Stimulated activated CD8-positive, alpha-beta memory T cell treated with anti-CD3 and anti-CD28 coated beads, Interleukin-7, amount 100 ng/mL, for 24 hours (primary cell): ENCODE measurements at places on chromosomes 1 and 21.

DNA sequence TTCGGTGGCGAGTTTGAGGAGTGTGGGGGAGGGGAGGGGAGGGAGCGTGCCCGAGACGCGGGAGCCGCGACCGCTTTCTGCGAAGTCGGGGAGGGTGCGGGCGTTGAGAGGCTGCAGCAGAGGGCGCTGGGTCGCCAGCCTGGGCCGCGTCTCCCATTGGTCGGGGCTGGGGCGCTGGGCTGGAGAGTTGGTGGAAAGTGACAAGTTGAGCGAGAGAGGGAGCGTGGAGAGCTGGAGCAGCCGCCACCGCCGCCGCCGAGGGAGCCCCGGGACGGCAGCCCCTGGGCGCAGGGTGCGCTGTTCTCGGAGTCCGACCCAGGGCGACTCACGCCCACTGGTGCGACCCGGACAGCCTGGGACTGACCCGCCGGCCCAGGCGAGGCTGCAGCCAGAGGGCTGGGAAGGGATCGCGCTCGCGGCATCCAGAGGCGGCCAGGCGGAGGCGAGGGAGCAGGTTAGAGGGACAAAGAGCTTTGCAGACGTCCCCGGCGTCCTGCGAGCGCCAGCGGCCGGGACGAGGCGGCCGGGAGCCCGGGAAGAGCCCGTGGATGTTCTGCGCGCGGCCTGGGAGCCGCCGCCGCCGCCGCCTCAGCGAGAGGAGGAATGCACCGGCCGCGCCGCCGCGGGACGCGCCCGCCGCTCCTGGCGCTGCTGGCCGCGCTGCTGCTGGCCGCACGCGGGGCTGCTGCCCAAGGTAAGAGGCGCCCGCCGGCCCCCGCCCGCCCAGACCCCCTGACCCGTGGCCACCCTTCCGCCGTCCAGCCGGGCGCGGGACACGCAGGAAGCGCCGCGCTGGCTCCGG lies at the start of gene ROR1:
Gene ROR1 (plus strand): TSS at position 203 of the 802 bp plus-strand sequence.
- DNase-seq = peak; percentile 11

GRCh38 chr1:241957692-241958494 lies at the start of gene BECN2:
BECN2 (plus strand) TSS chr1:241957767; CDS start chr1:241957767, 0 bp downstream.
- DNase-seq = no peak

DNA sequence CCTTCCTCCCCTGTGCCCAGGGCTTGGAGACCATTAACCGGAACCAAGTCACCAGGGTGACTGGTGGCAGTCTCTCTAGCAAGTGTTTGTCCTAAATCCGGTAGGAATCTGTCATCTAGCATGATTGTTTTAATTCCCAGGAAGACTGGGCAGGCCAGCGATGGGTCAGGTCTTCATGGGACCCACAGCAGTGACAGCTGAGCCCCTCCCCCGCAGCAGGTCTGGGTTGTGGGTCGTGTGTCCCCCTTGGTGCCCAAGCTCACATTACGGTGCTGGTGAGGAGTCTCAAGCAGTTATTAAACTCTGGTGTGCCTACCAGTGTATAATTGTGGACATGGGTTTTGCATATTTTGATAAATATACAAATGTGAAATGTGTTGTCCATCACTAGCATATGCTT lies 466.5 kb downstream of the MATN1 start:
- DNase-seq = no peak

- no peak for DNase-seq
These were observed 39.9 kb downstream of the PEX14 start for GRCh38 chr1:10514490-10515235.

- no peak for DNase-seq
These were observed 716 bp downstream of the CTBS start for GRCh38 chr1:84573481-84573966.

DNA sequence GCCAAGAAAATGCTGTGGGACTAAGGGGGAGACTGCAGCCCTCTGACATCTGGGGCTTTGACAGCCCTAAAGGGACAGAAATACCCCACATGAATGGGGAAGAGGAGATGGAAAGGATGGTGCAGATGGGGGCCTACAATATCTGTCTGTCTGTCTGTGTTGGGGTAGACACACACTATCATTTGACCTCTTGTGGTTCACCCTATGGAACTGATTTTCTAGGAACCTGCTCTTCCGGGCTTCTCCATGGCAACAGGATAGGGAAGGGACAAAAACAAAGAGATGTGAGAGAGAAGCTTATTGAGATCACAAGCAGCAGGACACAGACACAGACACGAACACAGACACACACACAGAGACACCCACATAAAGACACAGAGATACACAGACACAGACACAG lies 17.1 kb downstream of the KIF21B start:
- no peak for DNase-seq

DNA sequence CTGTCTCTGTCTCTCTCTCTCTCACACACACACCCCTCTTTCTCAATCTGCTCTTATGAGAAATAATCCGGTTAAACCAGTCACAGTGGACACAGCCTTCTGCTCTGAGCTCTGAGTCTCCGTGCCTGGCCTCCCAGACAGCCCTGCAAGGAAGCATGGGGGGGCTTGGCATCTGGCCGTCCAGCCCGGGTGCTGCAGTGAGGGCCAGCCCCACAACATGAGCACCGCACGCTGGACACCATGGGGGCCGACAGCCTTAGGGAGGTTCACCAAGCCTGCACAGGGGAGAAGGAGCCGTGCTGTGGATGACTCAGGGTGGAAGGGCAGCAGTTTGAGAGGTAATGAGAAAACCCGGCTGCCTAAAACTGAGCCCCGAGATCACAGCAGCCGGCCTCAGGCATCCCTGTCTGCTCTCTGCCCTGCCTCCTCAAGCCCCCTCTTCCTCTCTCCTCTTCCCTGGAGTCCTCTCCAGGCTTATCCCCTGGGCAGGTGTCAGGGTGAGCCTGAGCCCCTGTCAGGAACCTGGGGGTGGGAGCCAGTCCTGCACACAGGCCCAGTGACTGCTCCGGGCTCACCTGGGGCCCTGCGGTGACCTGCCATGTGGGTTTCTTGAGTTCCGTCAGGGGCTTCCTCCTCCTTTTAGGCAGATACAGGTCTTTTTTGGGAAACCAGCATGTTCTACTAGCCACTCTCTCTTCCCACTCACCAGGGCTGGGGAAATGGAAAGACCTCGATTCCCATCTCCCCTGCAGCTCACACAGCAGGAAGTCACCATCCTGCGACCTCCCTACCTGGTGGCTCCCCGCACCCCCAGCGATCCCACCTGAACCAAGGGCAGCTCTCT lies 92.8 kb downstream of the ITPKB start:
- DNase-seq = no peak

DNA sequence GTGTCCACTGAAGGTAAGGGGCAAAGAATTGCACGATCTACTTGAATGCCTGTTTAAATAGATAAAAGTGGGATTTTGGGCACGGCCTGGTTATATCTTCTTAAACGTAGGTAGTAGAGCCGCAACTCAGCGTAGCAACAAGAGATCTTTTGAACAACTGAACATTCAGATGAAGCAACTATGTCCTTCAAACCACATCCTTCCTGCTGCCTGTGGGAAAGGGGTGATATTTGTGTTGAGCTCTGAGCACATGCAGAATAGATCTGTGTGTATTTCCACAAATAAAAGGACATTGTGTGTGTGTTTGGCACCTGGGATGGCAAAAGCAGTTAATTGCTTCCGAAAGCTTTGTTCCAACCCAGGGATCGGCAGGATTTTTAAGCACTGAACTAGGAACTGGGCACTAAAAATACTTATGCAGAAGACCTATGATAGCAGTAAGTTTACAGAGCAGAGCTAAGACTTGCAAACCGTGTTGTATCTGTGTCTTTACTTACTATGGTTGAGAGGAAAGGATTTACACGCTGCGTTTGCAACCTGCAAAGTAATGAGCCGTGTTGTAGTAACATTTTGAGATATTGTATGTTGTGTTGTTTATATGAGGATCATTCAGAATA lies 333.4 kb downstream of the CHRM3 start:
- DNase-seq = no peak

- DNase-seq = no peak
These were observed 150.6 kb downstream of the GABPA start for GRCh38 chr21:25885405-25885804.

- no peak for DNase-seq
These were observed 7.2 kb downstream of the OBSCN start for GRCh38 chr1:228214921-228215662.

- DNase-seq = no peak
These were observed 170.0 kb downstream of the GRIK3 start for GRCh38 chr1:36864182-36864822.

- no peak for DNase-seq
These were observed 18.1 kb downstream of the PCSK9 start for GRCh38 chr1:55057270-55057955.

- no peak for DNase-seq
These were observed 46.7 kb downstream of the OLIG1 start for GRCh38 chr21:33116676-33117075.

GRCh38 chr1:226403201-226404034 lies 4.5 kb downstream of the PARP1 start:
- no peak for DNase-seq

- no peak for DNase-seq
These were observed 61.0 kb downstream of the TOR3A start for GRCh38 chr1:179142889-179143299.

GRCh38 chr1:11960715-11961114 lies 19.5 kb upstream of the MFN2 start:
- no peak for DNase-seq

DNA sequence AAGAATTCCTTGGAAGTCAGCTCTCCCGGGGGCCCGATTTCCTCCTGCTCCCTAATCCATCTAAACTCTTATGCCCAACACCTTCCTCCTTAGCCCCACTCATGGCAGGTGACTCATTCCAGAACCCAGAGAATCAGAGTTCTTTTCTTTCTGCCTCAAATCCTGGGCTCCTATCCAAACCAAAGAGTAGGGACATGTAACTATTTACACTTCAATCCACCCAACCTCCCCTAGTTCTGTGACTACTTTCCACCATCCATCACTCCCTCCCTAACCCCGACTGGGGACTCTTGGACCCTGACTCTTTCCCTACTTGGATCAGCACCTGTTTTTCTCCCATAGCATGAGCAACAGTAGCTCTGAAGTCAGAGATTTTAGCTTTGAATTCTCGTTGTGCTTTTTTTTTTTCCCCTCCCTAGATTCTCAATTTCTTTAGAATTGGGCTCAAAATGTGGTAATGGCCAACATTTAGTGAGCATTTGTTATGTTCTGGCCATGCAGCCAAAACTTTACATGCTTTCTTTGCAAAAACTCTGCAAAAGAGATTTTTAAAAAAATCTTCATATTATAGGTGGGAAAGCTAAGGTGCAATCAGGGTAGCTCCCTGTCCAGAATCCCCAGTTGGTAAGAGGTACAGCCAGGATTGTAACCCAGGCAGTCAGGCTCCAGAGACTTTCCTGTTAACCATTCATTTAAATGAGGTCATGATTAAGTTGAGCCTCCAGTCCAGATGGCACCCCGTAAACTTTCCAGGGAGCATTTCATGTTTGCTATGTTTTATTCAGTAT lies 7.5 kb upstream of the CYP4A11 start:
- DNase-seq = no peak

- no peak for DNase-seq
These were observed 38.4 kb downstream of the CDC42 start for GRCh38 chr1:22090867-22091266.

- DNase-seq = no peak
These were observed 58.7 kb upstream of the GADD45A start for GRCh38 chr1:67626090-67626860.

- DNase-seq = no peak
These were observed 39.3 kb downstream of the MAGI3 start for GRCh38 chr1:113429461-113430153.

DNA sequence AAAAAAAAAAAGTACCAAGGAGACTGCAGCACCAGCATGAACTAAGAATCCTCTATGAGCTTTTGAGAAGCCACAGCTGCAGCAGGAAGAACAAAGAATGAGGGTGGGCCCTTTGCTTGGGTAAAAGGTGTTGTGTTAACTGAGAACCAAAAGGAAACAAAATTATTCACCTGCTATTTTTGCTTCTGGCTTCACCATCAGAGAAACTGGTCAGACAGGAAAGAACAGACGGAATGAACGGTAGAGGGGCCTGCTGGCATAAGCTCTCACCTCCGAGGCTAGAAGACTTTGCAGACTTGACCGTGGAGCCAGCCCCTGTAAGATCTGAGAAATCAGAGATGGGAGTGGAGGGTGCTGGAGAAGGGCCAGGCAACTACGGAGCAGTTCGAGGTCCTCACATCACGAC lies 27.6 kb downstream of the IL10RB start:
- no peak for DNase-seq

GRCh38 chr1:17598251-17598650 lies 58.8 kb downstream of the ARHGEF10L start:
- no peak for DNase-seq

DNA sequence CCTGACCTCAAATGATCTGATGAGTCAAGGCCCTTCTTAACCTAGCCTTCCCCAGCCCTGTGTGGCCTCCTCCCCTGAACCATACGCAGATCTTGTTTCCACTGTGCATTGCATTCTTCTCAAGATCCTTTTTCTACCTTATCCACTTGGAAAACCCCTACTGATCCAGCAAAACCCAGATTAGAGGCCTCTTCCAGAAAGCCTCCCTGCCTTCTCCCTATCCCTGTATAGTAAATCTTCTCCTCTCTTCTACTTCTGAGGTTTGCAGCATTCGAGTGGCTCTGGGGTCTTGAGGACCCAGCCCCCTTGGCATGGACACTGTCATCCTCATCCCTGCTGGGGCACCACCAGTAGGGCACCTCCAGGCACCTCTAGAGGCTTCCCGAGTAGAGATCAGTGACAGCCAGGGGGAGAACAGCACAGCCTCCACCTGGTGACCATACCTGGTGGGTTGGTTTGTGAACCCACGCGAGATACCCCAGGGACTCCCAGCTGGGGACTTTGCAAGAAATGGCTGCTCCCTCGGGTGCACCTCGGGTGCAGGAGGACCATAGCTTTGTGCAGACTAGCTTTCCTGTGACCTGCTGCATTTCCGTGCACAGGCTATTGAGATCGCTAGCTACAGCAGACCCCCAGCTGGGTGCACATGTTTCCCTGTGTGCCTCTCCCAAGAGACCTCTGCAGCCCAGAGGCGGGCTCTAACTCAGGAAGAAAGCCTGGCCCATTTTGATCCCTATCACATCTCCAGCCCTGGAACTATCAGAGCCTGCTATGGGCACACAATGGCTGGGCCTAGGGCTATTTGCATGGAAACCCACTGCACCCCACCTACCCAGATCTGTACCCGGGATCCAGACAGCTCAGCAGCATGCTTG lies 34.2 kb downstream of the MATN1 start:
- no peak for DNase-seq

- DNase-seq = no peak
These were observed 2.4 kb downstream of the PGLYRP4 start for GRCh38 chr1:153346077-153346723.

GRCh38 chr21:39630191-39630591 lies 17.5 kb downstream of the B3GALT5 start:
- DNase-seq = no peak
